HuH-7.5 (cell line): ENCODE measurements at places on chromosomes 5 and 9.

GRCh38 chr5:144060598-144060997 is 109.9 kb downstream of the YIPF5 start:
- no peak for DNase-seq

DNA sequence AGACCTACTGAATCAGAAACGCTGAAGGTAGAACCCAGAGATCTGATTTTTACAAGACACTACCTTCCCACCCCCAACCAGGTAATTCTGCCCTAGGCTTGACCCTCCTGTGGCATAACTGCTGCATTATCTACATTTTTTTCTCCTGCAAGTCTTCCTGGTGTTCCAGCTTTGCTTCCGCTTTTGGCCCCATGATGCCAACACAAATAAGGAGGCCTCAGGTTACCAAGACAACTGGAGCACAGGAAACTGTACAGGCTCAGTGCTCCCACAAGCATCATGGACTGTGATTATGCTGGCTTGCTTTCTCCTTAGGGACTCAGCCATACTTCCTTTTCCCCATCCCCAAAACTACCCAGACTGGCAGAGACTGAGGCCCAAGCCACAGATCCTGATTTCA is 6.6 kb upstream of the MSMP start:
- DNase-seq: no peak

DNA sequence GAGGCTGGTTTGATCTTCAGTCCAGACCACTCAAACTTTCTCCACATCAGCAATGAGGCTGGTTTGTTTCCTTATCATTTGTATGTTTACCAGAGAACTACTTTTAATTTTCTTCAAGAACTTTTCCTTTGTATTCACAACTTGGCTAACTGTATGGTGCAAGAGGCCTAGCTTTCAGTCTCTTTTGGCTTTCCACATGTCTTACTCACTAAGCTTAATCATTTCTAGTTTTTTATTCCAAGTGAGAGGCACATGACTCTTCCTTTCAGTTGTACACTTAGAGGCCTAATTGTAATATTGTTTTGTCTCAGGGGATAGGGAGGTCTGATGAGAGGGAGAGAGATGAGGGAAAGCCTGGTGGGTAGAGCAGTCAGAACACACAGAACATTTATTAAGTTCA is 554.0 kb upstream of the ARRDC3 start:
- DNase-seq: no peak

- DNase-seq: no peak
Measured at GRCh38 chr5:97383996-97384395, 200.9 kb upstream of the RIOK2 start.

DNA sequence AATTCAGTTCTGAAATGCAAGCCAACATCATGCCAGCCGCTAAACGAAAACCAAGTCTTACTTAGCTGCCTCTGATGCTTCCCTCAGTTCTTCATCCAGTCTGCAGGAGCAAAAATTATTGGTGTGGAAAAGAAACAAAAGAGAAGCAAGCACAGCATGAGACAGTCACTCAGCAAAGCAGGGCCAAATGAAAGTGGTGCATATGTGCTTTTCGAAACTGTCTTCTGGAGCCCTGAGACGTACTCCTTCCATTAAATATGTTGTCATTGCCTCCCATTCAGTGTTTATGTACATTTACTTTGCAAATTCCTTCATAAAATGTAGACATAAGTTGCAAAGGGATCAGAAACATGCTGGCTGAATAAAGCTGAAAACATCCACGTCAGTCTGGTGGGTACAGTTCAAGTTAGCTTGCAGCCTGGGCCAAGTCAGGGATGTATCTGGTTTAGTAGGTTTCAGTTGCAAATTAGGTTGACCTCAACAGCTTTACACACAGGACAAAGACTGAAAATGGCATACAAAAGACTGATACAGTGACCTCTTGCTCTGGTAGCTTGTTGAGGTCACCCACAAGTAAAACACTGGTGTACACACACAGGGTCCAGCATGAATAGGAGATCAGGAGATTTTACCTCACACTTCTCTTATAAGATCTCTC is 139.7 kb upstream of the PCA3 start:
- no peak for DNase-seq
